Activated T-helper 2 cell treated with anti-CD3 and anti-CD28 coated beads, Interferon-gamma antibody, Interleukin-2, Interleukin-4, amounts not matched to agents 10 μg/mL and 5 μg/mL and 100 μg/mL, durations not matched to agents 14 hours and 24 hours and 36 hours (primary cell): ENCODE measurements at places on chromosomes 7 and 10. TPM values are rescaled to one million over a fixed set of nuclear protein-coding genes. Genes with fewer than 3 reads are reported as not detected.

OR6B1 gene
- not detected in 2 replicates for total RNA-seq

NANOS1 gene
- total RNA-seq: 0.62 and 0.90 TPM in 2 replicates

KLF14 gene
- not detected in 2 replicates for total RNA-seq

DNA sequence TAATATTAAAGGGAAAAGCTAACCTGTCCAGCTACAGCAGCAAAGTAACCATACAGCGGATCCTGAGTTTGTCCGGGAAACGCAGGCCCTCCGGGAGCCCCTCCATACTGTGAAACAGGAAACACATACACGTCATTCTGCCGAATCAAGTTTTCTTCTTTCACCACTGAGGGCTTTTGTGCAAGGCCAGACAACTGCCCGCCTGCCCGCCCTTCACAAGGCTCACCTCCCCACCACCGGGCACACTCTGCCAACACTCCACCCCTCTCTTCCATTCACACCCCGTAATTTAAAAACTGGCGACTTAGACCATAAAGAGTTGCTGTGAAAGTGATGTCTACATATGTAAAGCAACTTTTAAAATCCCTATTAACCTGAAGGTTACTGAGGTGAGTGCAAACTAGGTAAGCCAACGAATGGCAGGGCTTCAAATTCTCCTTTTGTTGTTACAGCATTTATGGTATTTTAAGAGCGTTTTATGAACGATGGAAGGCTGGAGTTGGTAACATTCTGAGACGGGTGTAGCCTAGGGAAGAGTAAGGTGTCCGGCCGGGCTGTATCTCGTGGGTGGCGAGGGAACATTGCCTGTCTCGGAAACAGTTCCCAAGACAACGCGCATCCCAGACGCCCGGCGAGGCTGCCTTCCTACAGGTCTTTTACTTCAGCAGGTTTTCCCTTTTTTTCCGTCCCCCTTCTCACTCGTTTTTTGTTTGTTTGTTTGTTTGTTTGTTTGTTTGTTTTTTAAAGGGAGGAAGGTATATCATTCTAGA lies 817 bp downstream of the SRI start:
- peak overlapping the region; percentile 94 for H3K27ac ChIP-seq
- peak; percentile 25 for DNase-seq
- H3K27me3 ChIP-seq: no peaks in the 10 kb centered on the region

DNA sequence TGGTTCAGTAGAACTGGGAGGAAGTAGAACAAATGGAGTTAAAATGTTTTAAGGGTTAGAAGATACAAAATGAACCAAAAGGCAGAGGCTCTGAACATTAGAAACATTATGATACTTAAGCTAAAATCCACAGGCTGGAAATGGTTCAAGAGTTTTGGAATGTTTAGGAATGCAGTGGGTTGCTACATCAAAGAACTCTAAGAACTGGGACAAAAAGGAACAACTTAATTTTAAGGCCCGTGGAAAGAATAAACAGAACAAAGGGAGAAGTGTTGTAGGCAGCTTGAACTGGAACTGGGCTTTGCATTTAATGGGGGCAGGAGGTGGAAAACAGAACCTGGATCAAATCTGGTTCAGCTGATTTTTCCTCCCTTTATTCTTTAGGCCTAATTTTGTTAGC lies 3.5 kb upstream of the C7orf25 start:
- peak overlapping the region; percentile 30 for H3K27ac ChIP-seq
- H3K4me1 ChIP-seq: peaks cover 48% of the 10 kb centered on the region
- peaks cover 68% of the 10 kb centered on the region for H3K36me3 ChIP-seq
- H3K27me3 ChIP-seq: no peaks in the 10 kb centered on the region
- no peak overlapping the region for H3K4me3 ChIP-seq

DNA sequence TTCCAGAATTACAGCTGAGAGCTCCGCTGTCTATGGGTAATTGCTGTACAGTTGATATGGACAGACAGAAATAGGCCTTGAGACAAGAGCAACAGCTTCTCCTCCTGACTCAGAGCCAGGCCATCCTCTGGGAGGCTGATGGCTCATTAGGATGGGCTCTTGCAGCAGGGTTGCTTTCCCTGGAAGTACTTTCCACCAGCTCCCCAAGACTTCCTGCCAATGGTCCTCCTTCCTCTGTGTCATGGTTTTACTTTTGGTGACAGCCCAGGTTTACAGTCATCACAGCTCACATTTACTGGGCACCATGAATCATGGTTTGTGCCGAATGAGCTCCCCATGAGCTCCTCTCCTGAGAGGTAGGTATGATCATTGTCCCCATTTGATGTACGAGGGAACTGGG lies 131.8 kb downstream of the HECW1 start:
- no peaks in the 10 kb centered on the region for H3K36me3 ChIP-seq
- DNase-seq: no peak
- no peaks in the 10 kb centered on the region for H3K4me1 ChIP-seq
- no peak overlapping the region for H3K4me3 ChIP-seq
- no peak overlapping the region for H3K27ac ChIP-seq
- no peaks in the 10 kb centered on the region for H3K27me3 ChIP-seq

GRCh38 chr10:782751-783648 lies 93.5 kb upstream of the DIP2C start:
- no peaks in the 10 kb centered on the region for H3K36me3 ChIP-seq
- H3K27ac ChIP-seq: no peak overlapping the region
- DNase-seq: no peak
- H3K27me3 ChIP-seq: peaks cover 4% of the 10 kb centered on the region

GRCh38 chr10:132319853-132320653 lies 11.9 kb upstream of the LRRC27 start:
- no peaks in the 10 kb centered on the region for H3K27me3 ChIP-seq
- peaks cover 30% of the 10 kb centered on the region for H3K4me1 ChIP-seq
- H3K27ac ChIP-seq: peak overlapping the region; percentile 56
- H3K36me3 ChIP-seq: peaks cover 18% of the 10 kb centered on the region
- H3K4me3 ChIP-seq: no peak overlapping the region

DNA sequence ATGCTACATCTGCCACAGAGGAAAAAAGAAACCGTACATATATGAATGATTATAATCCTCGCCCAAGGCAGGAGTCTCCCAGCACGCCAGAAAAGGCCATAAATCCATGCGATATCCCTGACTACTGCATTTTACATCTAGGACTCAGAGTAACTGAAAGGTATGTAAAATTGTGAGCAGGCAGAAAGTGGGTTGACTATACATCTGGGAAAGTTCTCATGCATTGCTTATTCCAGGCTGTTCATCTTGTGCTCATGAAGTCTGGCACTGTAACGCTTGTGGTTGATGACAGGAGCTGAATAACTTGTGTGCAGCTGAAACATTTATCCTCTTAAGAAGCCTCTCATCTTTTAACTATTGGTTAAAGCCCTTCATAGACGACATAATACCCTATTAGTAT lies 193.4 kb upstream of the STEAP4 start:
- no peak for DNase-seq
- no peaks in the 10 kb centered on the region for H3K36me3 ChIP-seq

GRCh38 chr7:158299607-158300006 lies 288.0 kb downstream of the PTPRN2 start:
- H3K36me3 ChIP-seq: no peaks in the 10 kb centered on the region
- no peak overlapping the region for H3K4me3 ChIP-seq
- H3K4me1 ChIP-seq: no peaks in the 10 kb centered on the region
- no peak for DNase-seq
- H3K27me3 ChIP-seq: no peaks in the 10 kb centered on the region
- no peak overlapping the region for H3K27ac ChIP-seq

- H3K4me1 ChIP-seq: no peaks in the 10 kb centered on the region
- DNase-seq: no peak
- no peak overlapping the region for H3K4me3 ChIP-seq
Observed at GRCh38 chr10:34835908-34836508, 20.9 kb upstream of the PARD3 start.

DNA sequence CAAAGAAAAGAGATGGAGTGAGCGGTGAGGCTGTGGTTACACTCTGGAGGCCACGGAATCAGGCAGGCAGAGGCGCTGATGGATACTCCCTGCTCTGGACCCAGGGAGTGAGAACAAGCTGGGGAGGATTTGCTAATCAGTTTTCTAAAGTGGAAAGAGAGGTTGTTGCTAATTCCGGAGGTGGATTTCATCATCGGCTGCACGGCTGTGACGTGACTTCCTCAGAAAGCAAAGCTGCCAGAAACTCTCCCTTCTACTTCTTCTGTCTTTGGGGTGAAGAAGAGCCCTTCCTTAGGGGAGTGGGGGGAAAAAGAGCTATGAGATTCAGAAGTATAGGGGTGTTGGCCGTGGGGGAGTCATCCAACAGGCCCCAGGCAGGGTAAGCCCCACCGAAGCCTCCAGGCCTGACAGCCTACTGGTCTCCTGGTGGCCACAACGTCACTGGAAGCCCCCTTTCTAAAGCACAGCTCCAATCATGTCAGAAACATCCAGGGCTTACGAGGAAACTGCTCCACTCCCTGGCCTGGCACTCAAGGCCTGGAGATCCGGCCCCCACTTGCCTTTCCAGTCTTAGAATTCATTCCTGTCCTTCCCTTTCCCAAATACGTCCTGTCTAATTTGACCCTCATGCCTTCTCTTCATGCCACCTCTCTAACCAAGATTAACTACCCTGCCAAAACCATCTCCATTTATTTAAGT lies 114.5 kb downstream of the HIP1 start:
- no peak for DNase-seq
- H3K36me3 ChIP-seq: peaks cover 2% of the 10 kb centered on the region
- peak overlapping the region; percentile 3 for H3K27ac ChIP-seq
- H3K4me3 ChIP-seq: no peak overlapping the region
- H3K27me3 ChIP-seq: no peaks in the 10 kb centered on the region

DNA sequence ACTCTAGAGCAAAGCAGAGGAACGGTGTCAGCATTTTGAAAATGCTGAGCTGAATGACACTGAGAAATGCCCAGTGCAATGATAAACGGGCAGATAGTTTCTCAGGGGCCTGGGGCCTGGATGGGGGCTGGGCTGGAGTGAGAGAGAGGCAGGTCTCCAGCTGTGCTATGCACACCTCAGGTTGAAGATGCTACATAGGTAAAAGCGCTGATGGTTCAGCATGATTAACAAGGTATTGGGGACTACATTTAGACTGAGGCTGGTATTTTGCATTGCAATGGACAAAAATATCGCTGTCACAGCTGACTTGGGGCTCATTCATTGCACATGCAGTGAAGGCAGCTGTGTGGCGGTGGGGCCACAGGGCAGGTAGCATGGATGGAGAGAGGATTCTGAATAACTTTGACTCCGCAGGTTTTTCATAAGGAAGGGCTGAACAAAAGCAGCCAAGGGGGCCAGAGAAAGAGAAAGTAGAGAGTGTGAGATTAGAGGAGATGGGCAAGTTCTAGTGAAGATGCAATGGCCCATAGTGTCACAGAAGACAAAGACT lies 290.8 kb upstream of the ZNF32 start:
- no peak overlapping the region for H3K4me3 ChIP-seq
- no peak overlapping the region for H3K27ac ChIP-seq
- peaks cover 8% of the 10 kb centered on the region for H3K27me3 ChIP-seq
